RCC 7860 (cell line): ENCODE measurements at places on chromosomes 3 and 15.

DNA sequence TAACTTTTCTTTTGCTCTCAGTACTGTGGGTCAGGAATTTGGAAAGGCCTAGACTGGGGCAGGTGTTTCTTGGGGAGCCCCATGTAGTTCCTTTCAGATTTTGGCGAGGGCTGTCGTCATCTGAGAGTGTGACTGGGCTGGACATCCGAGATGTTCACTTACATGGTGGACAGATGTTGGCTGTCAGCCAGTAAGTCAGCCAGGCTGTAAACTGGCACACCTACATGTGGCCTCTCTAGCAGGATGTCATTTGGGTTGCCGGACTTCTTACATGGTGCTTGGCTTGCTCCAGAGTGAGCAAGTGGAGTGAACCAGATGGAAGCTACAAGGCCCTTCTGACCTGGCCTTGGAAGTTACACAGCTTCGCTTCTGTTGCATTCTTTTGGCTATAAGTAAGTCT is 20.7 kb downstream of the TATDN2 start:
- DNase-seq, result no peak

DNA sequence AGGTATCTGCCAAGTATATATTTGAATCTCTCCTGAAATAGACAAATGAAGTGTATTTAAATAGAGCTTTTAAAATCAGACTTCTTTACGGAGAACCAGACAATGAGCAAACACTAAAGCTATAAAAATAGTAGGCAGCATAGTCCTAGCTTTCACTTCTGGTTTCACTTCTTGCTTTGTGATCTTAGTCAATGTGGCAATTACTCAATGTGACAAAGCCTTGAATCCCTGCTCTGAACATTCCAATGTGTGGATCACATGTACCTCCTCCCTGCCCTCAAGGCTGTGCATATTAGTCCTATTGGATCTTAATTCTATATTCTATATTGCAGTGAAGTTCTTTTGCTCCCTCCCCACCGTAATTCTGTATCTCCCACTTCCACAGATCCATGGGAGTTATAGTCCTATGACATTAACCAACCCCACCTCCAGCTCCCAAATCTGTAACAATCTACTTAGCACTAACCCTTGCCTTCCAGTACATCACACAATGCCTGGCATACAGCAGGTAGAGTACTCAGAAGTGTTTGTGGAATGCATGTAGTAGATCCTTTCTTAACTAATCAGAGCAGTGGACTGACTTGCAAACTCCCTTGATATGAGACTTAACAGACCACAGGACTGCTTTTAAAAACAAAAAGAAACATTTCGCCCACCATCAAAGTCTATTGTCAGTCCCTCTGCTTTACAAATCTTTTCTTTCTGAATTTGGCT is 24.3 kb upstream of the CP start:
- peak; percentile 77 for DNase-seq

DNA sequence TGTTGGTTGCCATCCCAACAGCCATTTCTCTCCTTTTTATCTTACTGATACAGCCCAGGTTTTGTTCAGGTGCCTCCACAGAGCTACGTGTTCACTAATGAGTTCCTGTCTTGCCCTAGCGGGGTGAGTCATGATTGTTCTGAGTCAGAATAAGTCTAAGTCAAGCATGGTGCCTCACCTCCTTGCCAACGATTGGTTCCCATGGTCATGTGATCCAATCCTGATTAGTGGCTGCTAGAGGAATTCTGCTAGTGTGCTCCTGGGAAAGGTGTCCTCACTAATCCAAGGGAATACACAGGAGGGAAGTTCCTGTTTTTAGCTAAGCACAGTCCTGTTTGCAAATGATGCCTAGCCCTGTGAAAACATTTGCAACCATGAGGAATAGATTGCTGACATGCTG is 99.8 kb downstream of the NSUN3 start:
- DNase-seq, result peak; percentile 87

DNA sequence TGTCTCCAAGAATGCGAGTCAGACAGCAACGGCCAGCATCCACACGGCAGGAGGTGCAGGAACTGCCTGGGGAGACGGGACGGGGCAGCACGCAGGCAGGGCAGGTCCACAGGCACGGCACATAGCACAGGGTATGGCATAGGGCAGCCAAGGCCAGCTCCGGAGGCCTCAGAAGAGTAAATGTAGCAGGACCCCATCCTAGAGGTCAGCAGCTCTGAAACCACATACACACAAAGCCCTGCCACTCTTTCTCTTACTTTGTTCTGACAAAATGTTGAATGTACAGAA is 26.9 kb downstream of the ZXDC start:
- no peak for DNase-seq
